GM10248 (cell line): ENCODE measurements at places on chromosomes 6 and 20.
A peak's percentile ranks its signal among the peaks of the same experiment; 100 is the strongest.

DNA sequence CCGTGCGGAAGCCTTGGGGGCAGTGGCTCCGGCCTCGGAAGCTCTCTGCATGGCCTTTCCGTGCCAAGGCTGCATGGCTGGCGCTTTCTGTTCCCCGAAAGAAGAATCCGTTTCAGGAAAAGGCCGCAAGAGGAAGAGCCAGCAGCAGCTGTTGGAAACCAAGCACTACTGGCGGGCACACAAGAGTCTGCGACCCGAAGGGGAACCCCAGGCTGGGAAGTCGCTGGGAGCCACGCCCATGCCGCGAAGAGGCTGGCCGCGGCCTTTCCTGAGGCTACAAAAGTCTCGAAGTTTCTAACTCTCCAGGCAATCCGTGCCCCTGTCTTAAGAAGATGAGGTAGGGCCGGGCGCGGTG is at the start of gene CGAS:
Gene CGAS, minus strand, starts transcription at position 191 of the 355 bp plus-strand sequence. Its CDS starts 116 bp downstream, at position 75.
- DNase-seq, result peak; percentile 81

DNA sequence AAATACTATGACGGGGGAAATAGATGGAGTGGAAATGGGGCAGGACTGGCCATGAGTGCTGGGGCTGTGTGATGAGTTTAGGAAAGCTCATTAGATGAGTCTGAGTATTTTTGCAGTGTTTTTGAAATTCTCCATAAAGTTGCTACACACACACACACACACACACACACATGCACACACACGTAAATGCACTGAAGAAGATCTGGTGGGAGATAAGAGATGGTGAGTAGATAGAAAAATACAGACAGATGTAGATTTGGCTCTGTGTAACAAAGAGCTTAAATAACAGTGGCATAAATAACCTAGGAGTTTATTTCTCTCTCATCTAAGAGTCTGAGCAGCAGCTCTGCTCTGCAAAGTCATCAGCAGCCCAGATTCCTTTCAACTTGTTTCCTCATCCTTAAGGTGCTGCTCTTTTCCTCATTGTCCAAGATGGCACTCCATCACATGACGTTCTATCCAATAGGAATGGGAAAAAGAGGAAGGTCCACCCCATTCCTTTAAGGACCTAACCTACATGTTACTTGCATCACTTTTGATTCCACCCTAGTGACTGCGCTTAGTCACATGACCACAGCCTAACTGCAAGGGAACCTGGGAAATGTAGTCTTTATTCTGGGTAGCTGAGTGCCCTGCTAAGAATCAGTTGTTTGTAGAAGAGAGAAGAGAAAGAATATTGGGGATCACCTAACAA is 76.4 kb downstream of the EYA2 start:
- no peak for DNase-seq

DNA sequence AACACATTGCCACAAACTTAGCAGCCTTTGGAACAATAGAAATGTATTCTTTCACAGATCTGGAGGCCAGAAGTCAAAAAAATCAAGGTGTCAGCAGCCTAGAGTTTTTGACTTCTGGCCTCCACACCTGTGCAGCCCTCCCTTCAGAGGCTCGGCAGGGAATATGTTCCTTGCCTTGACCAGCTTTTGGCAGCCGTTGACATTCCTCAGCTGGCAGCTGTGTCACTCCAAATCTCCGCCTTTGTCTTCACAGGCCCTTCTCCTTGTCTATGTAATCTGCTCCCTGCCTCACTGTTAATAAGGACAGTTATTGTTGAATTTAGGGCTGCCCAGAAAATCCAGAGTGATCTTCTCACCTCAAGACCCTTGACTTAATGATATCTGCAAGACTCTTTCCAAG is 17.2 kb upstream of the AHI1 start:
- no peak for DNase-seq

GRCh38 chr6:32244946-32245398 is 21.1 kb upstream of the NOTCH4 start:
- DNase-seq, result peak; percentile 83

- no peak for DNase-seq
Observed at GRCh38 chr6:52575502-52575892, 1.4 kb downstream of the TRAM2 start.

DNA sequence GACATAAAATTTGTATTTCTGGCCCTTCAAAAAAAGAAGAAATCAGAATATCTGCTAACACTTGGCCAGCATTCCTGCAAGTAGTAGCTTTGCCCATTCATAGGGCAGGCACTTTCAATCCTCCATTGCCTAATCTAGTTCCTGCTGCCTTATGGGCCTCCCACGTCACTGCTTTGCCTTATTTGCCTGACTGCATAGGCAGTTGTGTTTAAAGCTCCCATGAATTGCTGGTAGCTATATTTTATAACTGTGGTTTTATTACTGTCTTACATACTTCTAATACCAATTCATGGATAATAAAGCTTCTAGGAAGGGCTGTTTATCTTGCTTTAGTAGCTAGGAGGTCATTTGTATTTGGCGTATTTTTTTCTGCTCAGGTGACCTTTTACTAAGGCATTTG is 7.7 kb upstream of the SLC35A1 start:
- no peak for DNase-seq

DNA sequence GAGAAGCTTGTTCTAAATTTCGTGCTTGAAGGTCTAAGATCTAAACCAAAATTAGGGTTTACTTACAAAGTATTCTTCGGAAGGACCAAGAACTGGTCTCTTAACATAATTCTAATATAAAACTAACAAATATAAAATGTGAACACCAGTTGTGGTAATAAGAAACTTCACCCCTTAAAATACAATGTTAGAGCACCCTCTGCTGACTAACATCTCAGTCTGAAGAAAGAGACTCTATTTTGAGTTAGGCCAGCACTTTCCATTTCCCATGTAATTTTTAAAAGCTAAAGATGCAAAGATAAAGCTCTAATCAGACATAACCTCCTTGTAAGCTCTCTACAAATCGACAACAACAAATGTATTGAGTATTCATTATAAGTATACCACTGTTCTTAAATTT is 24.6 kb downstream of the ATG5 start:
- peak; percentile 16 for DNase-seq

DNA sequence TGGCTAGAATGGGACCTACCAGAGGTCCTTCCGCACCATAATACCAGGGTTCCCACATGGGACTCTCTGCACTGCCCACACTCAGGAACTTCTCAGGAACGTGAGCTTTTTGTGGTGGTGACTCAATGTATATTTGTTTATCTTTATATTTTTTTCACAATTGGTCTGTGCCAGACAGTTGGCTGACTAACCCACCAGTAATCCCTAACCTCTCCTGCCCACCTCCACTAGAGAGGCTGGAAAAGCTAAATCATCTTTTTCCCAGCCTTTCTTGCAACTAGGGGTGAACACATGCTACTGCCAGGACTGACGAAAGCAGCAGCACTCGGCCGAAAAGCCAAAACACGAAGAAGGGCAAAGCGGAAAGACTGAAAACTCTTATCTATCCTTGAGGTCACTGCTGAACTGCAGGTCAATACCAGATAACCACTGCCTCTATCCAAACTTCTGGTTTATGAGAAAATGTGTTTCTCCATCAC is 112.9 kb downstream of the TRERF1 start:
- DNase-seq, result no peak

DNA sequence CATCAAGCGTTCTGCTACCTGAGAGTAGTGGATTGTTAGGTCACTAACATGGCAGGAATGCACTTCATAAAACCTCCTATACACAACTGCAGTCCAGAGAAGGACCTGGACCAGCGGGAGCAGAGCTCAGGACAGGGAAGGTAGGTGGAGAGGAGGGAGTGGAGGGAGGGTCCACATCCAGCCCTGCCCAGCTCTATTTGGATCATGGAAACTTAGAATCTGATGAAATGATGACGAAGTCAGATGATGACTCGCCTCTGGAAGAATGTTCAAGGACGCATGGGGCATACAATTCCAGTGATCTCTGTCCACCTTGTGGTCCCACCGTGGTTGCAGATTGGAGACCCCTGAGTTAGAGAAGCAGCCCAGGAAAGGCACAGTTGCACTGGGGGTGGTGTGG is 68.8 kb downstream of the CLIC5 start:
- DNase-seq, result no peak

DNA sequence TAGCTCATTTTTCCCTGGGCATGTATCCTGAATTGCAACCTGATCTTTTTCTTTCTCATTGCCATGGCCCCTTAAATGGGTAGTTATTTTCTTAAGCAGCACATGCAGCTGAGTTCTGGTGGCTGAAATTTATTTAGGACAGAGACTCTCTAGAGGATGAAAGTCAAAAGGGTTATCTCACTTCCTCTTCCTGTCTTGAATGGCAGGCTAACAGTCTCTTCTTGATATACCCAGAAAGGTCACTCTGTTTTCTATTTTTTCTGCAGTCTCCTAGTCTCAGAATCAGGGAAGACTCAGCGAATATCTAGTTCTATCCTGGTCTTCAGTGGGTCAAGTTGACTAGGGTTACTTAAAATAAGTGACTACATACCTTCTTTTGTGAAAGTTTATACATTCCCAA is 243.3 kb downstream of the EPHA7 start:
- peak; percentile 16 for DNase-seq

GRCh38 chr6:93407186-93407585 is 12.2 kb downstream of the EPHA7 start:
- DNase-seq, result no peak

DNA sequence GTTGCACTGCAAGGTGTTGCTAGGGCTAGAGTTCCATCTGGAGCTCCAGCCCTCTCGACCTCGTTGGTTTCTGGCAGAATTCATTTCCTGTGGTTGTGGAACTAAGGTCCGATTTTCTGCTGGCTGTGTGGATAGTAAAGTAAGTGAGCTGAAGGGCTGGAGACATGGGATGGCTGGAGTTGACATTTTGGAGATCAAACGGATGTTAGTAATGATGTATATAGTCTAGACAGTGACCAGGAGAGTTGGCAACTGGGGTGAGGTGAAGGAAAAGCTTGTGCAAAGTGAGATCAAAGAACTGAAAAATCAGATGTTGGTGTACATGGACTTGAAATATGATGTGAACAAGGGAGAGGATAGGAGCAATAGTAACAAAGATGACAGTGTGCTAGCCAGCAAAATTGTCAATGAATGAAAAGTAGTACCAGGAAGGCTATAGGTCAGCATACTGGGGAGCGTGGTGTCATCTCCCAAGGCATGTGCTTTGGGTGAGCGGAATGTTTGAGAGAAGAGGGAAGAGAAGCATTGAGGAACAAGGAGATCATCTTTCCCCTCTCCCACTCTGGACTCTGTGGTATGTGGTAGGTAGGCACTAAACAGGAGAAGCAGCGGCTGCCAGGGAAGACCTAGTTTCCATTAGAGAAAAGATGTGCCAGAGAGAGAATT is 7.8 kb downstream of the QRSL1 start:
- no peak for DNase-seq

- no peak for DNase-seq
Observed at GRCh38 chr6:77425671-77426070, 37.6 kb downstream of the HTR1B start.

GRCh38 chr20:25257756-25258475 is 10.0 kb downstream of the PYGB start:
- no peak for DNase-seq

DNA sequence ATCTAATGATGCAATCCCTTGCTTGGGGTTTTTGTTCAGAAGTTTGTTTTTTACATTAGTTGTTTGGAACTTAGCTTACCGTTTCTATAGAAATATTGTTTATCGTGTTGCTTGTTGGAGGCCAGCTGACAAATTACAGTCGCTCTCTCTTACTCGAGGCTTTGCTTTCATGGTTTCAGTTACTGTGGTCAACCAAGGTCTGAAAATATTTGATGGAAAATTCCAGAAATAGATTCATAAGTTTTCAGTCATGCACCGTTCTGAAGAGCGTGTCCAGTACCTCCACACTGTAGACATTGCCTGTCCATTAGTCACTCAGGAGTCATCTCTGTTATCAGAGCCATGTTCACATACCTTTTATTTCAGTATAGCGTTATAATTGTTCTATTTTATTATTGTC is 47.9 kb downstream of the DEK start:
- DNase-seq, result no peak

- DNase-seq, result no peak
Observed at GRCh38 chr6:118859517-118860064, 34.4 kb upstream of the ASF1A start.

GRCh38 chr6:39657355-39658135 is 67.7 kb downstream of the KIF6 start:
- DNase-seq, result no peak

DNA sequence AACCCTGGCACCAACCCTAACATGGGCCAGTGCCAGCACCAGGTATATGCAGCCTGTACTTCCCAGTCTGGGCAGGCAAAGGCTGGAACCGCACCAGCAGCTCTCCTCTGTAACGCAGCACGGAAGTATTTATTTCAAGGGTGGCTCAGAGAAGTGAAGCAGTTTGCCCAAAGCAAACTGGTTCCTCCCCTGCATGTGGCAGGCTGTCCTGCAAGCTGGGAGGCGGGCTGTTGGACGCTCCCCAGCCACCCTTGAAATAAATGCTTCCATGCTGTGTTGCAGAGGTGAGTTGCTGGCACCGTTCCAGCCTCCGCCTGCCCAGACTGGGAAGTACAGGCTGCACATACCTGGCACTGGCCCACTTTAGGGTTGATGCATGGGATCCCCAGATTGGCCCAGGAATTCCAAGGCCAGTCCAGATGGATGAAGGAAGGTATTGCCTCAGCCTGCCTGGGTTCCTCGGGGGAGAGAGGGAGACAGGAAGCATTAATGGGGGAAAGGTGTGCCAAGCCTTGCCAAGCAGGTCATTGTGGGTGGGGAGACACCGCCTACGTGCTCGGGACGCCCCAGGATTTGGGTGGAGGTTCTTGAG is 49.8 kb downstream of the PPARD start:
- DNase-seq, result no peak

DNA sequence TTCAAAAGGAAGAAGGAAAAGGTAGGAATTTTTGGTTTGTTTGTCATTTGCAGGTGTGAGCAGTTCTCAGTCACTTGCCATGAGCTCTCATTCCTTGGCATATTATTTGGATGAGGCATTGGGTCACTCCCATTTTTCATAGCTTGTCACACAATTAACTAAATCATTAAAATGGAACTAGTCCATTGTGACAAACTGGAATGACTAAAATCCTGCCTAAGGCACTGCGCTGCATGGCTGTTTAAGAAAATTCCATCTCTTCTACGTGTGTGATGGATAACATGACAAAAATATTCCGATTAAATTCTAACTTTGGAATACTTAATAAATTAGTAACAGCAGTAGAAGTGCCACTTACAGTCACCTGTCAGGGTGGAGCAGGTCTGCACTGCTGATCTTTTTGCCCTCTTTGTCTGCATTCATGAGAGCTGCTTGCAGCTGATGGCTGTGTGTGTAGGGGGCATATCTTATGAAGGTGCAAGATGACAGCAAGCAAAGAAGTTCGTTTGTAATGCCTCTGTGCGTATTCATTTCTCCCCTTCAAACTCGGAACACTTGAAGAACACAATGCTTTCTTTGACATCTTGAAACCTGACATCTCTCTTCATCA is 1292.6 kb upstream of the MAP3K7 start:
- no peak for DNase-seq

GRCh38 chr20:62219101-62219991 is 732 bp downstream of the HRH3 start:
- no peak for DNase-seq

GRCh38 chr6:170393807-170394399 is 87.3 kb downstream of the FAM120B start:
- DNase-seq, result no peak

DNA sequence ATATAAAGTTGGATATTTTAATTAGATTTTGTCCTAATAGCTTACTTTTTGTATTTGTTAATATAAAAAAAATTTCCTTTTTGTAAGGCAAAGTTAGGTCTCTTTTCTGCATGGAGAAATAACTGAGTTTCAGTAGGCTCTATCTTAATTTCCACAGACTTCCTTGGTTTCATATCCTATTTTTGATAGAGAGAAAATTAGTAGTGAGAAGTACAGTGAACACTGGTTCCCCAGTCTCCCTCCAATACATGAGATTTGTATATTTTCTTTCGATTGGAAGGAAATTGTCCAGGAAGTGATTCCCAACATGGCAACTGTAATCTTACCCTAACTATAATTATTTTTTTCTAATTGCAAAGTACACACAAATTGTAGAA is 26.4 kb downstream of the TRIM27 start:
- no peak for DNase-seq
